Activated CD4-positive, alpha-beta T cell treated with anti-CD3 and anti-CD28 coated beads, Interleukin-2, amount 10 ng/mL, durations not matched to agents 7 days and 5 days (primary cell): ENCODE measurements at places on chromosomes 2 and 18. TPM values are rescaled to one million over a fixed set of nuclear protein-coding genes. Genes with fewer than 3 reads are reported as not detected.

Gene CXCR4
- total RNA-seq: 169 TPM

Gene DUSP2
- 11.9 TPM for total RNA-seq

DNA sequence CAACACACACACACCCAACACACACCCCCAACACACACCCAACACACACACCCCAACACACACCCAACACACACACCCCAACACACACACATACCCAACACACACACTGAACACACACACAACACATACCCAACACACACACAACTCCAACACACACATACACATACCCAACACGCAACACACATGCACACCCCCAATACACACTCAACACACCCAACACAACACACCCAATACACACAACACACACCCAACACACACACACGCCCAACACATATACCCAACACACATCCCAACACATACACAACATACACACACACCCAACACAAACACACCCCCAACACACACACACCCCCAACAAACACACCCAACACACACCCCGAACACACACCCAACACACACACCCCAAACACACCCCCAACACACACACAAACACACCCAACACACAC is 8.2 kb upstream of the STK25 start:
- no peak for DNase-seq

- no peak for DNase-seq
Measured at GRCh38 chr2:187549193-187549592, 5.0 kb downstream of the TFPI start.

Gene ACADL
- not detected for total RNA-seq

- DNase-seq: no peak
Measured at GRCh38 chr18:22167471-22168241, 1.7 kb upstream of the GATA6 start.

DNA sequence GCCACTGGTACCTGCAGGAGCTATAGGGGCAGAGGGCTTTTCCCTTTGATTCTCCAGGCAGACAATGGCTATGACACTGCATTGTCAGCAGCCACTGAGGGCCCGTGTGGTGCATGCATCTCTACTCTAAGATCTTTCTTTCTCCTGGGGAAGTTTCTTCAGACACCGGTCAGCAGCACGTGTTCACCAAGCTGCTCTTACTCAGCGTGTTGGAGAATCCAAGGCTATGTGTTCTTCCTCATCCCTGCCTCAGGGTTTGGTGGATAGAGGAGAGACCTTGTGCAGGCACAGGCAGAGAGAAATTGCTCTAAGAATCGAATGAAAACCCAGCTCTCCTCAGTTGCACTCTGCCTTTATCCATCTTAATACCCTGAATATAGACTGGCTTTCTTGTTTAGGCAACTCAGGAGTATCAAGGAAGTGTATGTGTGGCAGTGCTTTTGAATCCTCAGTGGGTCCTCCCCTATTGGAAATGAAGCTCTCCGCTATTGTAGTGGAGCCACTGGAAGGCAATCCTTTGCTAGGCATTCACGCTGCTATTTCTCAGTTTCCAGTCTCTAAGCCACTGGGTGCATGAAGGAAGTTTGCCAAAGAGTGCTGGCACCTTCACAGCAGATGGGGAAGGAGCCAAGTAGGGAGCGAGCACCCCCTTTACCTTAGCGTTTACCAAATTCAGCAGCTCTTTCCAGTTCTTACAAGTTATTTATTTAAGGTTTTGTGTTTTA is 86.9 kb upstream of the EML6 start:
- no peak for DNase-seq

DNA sequence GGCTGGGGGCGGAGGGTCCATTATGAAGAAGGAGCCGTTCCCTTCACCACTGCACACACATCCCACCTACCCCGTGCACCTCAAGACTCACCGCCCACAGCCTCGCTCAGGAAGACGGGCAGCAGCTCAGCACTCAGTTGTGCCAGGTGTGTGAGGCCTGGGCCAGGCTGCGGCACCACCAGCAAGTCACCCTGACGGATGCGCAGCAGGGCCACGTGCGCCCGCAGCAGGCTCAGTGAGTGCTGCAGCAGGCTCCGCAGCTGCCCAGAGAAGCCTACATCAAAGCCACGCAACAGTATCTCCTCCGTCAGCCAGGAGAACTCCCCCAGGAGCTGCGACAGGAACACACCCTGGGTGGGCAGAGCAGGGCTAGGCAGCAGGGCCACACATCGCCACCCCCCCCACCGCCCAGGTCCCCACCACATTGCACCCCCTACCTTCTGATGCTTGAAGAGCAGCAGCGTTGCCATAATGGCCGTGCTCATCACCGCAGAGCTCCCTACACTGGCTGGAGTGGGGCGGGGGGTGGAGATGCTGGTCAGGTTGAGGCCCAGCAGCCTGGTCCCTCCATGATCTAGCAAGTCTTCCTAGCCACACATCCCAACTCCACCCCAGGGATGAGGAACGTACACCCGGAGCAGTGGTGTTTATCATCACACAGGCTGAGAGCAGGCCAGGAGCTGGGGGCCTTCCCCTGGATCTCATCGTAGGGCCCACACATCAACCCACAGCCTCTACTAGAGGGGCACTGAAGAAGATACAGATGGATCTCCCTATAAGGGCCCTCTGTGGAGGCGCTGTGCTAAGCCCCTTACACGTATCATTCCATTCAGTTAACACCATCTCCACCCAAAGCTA is 10.2 kb downstream of the GPAT2 start:
- DNase-seq: no peak

Gene RMC1
- total RNA-seq: 56.0 TPM
